ENCODE measurements at places on chromosomes 3 and 15. TPM values are rescaled to one million over a fixed set of nuclear protein-coding genes. Genes with fewer than 3 reads are reported as not detected.

GRCh38 chr3:86814918-86815655 is 175.9 kb downstream of the VGLL3 start:
- DNase-seq = no peak

GRCh38 chr15:74793135-74794028 is 11.5 kb downstream of the CSK start:
- no peak for DNase-seq

GRCh38 chr15:49101536-49101935 is 53.9 kb downstream of the COPS2 start:
- no peak for DNase-seq

DNA sequence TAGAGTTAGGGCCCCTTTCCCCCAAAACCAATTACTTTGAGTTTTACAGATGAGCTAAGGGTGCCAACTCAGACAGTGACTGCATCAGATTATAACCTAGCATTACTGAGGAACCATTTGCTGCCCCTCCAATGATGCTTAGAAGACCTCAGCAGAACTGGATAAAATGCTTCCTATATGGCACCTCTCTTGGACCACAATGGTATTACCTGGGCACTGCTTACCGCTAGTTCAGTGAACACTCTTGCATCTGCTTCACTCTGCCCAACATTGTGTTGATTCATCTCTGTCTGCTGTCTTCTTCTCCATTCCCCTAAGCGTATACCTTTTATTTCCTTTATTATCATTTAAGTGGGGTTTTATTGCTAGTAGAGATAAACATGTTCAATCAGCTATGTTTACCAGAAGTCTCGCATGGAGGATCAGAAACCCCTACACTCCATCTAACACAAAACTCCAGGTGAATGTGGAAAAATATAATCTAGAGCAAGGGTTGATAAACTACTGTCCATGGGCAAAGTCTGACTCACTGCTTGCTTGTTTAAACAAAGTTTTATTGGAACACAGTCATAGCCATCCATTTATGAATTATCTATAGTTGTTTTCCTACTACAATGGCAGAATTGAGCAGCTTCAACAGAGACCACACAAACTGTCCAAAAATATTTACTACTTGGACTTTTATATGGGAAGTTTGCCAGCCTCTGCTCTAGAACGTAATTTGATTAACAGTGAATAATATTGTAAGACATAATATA is 100.2 kb upstream of the PTX3 start:
- DNase-seq = no peak

- no peak for DNase-seq
Measured at GRCh38 chr15:57647791-57648130, 56.1 kb downstream of the MYZAP start.

DNA sequence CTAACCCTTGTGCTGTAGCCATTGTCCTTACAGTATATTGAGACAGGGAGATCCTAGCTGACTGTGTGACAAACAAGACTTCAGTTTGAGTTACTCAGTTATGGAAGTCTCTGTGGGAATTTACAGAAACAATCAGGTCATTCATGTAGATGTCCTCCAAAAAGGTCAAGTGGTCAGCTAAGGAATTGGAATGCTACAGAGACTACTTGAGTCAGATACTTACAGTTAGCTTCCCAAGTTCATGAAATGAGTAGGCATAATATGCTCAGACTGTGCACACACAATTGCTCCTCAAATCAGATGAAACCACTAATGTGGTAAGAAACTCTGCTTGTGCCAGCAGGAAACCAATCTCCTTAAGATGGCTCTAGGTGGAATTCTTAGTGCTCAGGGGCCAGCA is 985.7 kb downstream of the NSUN3 start:
- DNase-seq = peak; percentile 1

TERC gene
- not detected for polyA plus RNA-seq

NLGN1 gene
- 2.7 TPM for polyA plus RNA-seq
